ENCODE measurements at places on chromosomes 7 and 10.

DNA sequence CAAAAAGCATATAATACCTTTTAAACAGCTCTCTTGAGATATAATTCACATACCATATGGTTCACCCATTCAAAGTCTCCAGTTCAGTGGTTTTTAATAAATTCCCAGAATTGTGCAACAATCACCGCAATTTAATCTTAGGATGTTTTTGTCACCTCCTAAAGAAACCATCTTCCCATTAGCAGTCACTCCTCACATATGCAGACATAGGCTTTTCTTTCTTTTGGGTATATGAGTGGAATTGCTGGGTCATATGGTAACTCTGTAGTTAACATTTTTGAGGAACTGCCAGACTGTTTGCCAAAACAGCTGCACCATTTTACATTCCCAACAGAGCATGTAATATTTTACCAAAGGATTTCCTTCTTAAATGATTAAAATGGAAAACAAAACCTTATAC is 57.0 kb downstream of the CC2D2B start:
- no peak for DNase-seq

- no peak for DNase-seq
Measured at GRCh38 chr7:149770728-149771636, 2.4 kb downstream of the ZNF467 start.

- no peak for DNase-seq
Measured at GRCh38 chr7:40964610-40965009, 738.3 kb downstream of the INHBA start.

GRCh38 chr7:22885797-22886261 is 63.2 kb upstream of the TOMM7 start:
- peak; percentile 51 for DNase-seq

- no peak for DNase-seq
Measured at GRCh38 chr10:73843261-73843660, 31.1 kb downstream of the CAMK2G start.

DNA sequence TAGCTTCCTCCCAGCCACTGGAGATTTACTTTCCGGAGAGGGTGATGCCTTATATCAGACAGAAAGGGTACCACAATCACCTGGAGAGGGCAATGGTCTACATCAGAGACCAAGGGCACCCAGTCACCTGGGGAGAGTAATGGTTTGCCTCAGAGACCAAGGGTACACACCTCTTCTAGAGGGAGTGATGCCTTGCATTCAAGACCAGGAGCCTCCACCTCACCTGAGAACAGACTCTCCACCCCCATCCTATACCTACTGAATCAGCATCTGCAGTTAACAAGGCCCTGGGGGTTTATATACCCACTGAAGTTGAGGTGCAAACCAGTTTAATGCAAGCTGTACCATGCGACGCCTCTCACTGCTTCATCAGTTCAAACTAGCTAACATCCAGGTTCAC is 270.2 kb upstream of the IGFBP3 start:
- no peak for DNase-seq

- no peak for DNase-seq
Measured at GRCh38 chr10:73965890-73966768, 31.8 kb upstream of the VCL start.

- no peak for DNase-seq
Measured at GRCh38 chr10:75051308-75051707, 60.1 kb upstream of the SAMD8 start.

- DNase-seq, result no peak
Measured at GRCh38 chr10:71824333-71824732, 26.7 kb downstream of the PSAP start.

GRCh38 chr7:104089612-104090011 is 100.2 kb upstream of the RELN start:
- DNase-seq, result no peak

DNA sequence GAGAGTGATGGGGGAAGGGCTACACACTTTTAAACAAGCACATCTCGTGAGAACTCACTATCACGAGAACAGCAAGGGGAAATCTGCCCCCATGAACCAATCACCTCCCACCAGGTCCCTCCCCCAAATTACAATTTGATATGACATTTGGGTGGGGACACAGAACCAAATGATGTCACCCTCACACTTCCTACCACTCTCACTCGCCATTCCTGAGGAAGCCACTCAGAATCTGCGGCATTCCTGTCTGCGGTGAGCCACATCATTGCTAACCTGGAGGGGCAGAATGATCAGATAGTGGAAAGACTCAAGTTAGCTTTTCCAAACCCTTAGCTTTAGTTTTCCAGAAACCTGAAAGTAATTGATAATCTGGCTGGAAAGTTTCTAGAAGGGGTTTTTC is 66.9 kb downstream of the MYO3A start:
- DNase-seq, result no peak

DNA sequence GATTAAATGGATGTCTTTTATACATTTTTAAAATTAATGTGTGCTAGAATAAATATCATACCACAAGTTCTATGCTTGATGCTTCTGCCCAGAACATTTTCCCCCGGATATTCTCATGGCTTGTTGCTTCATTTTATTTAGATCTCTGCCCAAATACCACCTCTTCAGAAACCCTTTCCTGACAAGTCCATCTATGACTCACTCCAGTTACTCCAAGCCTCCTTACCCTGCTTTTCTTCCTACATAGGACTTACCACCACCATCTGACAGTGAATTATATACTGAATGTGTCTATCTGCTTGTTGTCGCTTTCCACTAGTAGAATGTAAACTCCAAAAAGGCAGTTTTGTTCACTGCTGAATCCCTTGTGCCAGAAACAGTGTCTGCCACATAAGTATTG is 19.1 kb upstream of the ERVW-1 start:
- no peak for DNase-seq

DNA sequence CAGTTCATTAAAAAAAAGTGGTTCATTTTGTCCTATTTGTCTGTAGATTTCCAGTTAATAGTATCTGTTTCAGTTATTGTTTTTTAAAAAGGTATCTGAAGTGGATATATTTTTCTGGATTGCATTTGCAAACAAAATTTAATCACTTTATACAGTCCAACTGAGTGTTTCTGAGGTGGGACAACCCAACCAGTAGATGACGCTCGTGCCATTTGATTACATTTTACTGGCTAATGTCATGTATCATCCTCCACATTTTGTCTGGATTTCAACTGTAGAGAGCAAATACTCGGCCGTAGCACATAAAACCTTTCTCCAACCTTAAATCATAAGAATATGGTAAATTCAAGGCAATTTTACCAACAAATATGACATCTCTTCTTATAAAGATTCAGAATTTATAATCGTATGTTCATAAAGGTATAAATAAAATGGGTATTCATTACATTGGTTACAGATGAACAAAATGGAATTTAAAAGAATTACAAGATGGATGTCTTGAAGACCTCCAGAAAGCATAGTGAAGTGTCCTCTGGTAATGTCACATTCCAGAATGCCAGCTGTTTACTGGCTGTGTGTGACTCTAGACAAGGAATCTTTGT is 789.0 kb downstream of the PHTF2 start:
- DNase-seq, result no peak

DNA sequence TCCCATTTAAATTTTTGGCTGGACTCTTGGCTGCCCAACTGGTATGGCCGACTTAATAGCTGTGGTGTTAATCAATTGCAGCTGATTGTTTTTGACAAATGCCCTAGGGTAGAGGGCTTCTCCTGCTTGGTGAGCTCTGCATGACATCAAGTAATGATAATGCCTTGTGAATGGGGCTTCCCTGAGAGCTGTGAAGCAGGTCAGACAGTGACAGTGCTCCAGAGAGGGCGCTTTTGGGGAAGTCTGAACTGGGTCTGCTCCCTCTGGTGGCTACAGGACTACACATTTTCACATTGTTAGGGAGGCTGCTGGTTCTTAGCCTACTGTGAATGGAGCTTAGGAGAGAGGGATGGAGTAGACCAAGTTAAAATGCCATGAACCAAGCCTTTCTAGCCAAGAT is 98.8 kb downstream of the SDK1 start:
- DNase-seq, result no peak

DNA sequence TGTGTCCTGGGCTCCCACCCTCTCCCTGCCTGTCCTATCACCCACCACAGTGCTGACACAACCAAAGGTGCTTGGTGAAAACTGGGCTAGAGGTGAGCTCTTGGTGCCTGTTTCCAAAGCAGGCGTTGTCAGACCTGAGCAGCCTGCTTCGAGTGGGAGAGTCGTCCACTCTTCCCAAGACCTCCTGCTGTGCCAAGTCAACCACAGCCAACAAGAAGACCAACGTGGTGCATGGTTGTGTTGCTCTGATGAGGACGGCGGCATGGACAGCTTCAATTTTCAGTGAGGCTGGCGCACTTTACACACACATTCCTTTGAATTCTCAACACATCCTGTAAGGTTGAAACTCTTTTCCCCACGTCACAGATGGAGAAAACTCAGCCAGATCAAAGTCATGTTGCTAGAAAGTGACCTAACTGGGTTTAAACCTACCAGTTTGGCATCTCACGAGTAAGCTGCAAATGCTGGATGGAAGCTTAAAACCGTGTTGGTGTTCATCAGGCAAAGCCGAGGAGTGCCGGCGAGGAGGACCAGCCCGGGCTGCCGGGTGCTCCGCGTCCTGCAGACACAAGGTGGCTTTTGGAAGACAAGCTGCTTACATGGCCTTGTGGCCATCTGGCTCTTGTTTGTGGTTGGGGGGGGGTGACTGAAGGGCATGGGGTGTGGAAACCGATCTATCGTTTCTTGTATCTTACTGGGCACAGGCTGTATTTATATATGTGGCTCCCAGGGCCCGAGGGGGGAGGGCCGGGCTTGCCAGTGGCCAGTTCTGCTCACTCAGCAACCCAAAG is 39.3 kb downstream of the INSIG1 start:
- no peak for DNase-seq

- DNase-seq, result no peak
Measured at GRCh38 chr10:125979976-125980375, 83.6 kb downstream of the FANK1 start.

- DNase-seq, result no peak
Measured at GRCh38 chr10:85531706-85532105, 834.9 kb downstream of the GRID1 start.

DNA sequence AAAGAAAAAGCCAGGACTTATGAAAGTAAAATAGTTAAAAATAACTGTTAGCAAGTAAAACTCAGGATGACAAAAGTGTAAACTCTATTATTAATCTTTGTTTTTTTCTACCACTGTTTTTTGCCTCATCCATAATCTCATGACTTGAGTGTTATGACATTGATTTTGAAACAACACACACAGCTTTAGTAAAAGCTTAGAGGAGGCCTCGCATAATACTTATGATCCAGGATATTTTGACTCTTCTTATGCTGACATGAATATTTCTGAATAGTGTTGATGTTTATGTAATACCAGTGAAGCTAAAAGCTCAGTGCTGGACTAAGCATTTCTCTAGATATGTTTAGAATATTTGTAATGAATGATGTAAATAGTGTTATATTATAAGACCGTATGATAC is 10.5 kb downstream of the KAT6B start:
- no peak for DNase-seq

DNA sequence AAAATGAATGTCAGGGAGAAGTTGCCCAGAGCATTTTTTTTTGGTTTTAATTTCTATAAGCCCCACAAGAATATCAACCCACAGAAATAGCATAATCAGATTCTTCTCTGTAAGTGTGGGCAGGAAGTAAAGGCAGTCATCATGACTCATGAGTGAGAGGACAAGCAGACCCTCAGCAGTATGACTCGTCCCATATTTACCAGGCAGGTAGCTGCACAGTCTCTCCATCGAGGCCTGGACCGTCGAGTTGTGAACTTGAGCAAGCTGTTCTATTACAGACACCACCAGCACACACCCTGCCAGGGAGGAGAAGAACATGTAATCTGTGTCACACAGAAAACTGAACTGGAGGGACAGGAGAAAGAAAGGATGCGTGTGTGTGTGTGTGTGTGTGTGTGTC is 37.8 kb downstream of the AOAH start:
- DNase-seq, result peak; percentile 21

- no peak for DNase-seq
Measured at GRCh38 chr7:1459920-1460820, 900 bp upstream of the MICALL2 start.

DNA sequence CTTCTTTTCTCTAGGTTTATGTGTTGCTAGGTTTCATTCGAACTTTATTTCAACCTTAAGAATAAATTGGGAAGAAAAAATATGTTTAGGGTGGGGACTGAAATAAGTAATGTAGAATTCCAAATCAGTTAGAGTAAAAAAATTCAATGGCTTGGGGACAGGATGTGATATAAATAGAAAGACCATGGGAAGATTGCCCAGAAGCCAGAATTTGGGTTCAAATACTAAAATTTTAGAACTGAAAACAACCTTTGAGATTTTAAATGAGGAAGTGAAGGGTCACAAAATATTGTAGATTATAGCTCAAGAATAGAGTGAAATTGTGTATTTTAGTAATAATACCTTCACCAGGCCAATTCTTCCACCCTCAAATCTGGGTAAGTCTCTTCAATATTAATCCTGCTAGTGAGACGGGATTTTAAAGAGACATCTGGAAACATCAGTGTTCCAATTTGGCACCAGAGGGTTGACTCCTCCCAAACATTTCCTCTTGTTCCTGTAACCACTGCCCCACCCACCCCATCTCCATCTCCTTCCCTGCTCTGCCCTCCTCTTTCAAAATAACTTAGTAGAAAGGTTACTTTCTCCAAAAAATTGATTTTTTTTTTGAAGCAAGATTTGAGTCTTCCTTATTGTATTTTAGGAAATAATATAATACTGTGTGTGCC is 51.3 kb upstream of the FAM3C start:
- DNase-seq, result no peak

DNA sequence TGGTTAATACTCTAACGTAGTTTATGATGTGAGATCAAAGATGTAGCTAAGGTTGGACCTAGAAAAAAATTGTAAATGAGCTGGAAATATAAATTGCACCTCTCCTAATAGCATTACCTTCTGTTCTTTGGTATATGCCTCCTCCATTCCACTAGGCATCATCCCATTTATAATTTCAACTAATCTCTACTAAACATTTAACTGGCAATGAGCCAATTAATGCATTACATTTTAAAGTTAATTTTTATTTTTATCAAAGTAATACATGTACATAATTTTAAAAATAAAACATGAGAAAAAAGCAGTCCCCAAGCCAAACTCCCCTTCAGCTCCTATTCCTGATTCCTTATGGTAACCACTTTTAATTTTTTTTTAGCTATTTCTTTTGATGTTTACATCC is 35.1 kb upstream of the SKAP2 start:
- no peak for DNase-seq

GRCh38 chr10:28853195-28853594 is 175.9 kb downstream of the BAMBI start:
- no peak for DNase-seq
